ENCODE measurements at places on chromosomes 12 and 14.

DNA sequence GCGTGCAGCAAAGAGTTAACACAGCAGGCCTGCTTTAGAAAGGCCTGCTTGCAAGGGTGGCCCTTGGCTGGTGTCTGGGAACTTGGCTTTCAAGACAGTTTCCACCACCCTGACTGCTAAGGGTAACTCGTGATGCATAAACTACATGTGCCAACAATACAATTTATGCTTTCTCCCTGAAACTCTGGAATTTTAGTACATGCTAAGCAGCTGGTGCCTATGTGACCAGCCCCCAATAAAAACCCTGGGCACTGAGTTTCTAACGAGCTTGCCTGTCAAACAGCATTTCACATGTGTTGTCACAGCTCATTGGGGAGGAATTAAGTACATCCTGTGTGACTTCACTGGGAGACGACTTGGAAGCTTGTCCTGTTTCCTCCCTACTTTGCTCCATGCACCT lies 133.1 kb downstream of the SLC5A8 start:
- DNase-seq, result no peak

DNA sequence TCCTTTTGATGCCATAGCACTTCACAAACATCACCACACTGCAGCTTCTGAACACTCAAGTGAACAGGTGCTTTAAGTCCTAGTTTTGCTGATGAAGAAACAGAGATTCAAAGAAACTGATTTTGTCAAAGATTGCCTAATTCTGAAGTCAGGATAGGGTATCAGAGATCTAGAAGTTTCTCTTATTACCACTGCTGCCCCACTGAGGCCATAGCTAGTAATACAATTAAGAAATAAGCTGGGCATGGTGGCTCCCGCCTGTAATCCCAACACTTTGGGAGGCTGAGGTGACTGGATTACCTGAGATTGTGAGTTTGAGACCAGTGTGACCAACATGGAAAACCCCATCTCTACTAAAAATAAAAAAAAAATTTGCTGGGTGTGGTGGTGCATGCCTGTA lies 458.3 kb upstream of the SEL1L start:
- DNase-seq, result no peak

DNA sequence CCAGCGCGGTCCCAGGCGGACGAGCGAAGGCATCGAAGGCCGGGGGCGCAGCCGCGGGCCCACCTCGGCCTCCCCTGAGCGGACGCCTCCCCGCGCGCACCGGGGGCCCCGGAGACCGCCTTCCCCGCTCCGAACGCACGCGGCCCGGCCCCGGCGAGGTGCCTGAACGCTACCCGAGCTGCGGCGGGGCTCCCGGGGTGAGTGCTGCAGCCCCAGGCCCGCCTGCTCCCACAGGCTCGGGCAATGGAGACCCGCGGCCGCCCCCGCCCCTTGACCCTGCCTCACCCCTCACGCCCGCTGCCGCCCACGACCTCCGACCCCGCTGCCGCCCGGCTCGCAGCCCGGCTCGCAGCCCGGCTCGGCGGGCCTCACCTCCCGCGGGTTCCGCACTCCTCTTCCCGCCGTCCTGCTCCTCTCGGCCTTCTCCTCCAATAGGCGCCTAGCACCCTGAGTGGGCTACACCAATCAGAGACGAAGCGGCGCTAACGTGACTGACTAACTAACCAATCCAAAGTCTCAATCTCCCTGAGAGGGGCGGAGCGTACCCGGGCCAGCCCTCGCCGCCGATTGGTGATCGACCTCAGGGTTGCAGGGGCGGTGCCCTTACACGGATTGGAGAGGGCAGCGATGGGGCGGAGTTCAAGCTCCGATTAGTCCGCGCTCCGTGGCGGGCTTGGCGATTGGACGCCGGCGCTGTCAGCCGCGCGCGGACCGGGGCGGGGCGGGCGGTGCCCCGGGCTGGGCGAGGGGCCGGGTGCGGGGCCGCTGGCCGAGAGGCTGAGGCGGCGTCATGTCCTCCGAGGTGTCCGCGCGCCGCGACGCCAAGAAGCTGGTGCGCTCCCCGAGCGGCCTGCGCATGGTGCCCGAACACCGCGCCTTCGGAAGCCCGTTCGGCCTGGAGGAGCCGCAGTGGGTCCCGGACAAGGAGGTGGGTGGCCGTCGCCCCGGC lies at the start of the genes XRCC3 and ZFYVE21:
Gene XRCC3 (minus strand): TSS at position 400 of the 949 bp plus-strand sequence. CDS start 4,364 bp downstream, outside the sequence.
Gene ZFYVE21 (plus strand): TSS at position 759 of the 949 bp plus-strand sequence. CDS start 32 bp downstream, at position 791.
- DNase-seq, result peak; percentile 98

DNA sequence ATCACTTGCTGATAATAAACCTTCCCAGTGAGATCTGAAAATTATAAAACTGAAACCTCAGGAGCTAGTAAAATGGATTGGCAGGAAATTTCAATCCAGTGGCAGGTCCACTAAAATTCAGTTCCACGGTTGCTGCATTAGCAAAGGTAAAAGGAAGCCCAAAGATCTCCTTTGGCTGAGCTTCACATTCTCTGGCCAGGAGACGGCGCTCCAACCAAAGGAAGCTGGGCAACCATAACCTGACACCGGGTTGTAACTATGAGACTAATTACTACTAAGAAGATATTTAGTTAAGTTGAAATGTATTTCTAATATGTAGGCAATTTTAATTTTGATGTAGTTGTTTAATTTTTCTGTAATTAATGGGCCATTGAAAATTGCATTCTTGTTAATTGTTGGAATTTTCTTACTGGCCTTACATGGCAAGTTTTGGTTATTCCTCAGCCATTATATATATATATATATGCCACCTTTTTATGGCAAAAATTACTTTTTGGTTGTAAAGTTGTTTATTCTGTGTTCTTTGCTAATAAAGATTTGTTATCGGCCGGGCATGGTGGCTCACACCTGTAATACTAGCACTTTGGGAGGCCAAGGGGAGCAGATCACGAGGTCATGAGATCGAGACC lies 17.0 kb downstream of the OR8S1 start:
- DNase-seq, result peak; percentile 13

GRCh38 chr14:83470466-83470865 lies 1936.8 kb upstream of the SEL1L start:
- no peak for DNase-seq

- DNase-seq, result no peak
Measured at GRCh38 chr12:114935658-114936057, 251.7 kb upstream of the TBX3 start.

- no peak for DNase-seq
Measured at GRCh38 chr12:76726626-76727025, 37.3 kb upstream of the ZDHHC17 start.

DNA sequence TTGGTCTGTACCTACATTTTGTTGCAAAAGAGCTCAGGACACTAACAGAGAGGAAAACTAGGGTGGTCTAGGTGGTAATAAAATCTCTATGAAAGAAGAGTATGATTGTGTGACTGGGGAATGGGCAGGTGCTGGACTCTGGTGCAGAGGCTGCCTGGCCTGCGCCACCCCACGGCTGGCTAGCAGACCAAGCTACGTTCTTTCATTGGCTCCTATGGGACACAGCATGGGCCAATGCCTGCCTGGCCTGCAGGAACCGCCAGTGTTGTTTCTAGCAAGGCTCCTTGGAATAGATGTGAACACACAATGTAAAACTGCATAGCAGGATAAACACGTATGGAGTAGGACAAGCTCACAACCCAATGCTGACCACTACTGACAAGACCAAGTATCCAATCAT lies 51.7 kb upstream of the CORO1C start:
- DNase-seq, result no peak

- DNase-seq, result no peak
Measured at GRCh38 chr14:31884776-31885379, 192.2 kb upstream of the ARHGAP5 start.

- DNase-seq, result no peak
Measured at GRCh38 chr12:116881877-116882507, 751 bp upstream of the HRK start.

GRCh38 chr12:76274420-76275083 lies 73.7 kb downstream of the BBS10 start:
- no peak for DNase-seq

DNA sequence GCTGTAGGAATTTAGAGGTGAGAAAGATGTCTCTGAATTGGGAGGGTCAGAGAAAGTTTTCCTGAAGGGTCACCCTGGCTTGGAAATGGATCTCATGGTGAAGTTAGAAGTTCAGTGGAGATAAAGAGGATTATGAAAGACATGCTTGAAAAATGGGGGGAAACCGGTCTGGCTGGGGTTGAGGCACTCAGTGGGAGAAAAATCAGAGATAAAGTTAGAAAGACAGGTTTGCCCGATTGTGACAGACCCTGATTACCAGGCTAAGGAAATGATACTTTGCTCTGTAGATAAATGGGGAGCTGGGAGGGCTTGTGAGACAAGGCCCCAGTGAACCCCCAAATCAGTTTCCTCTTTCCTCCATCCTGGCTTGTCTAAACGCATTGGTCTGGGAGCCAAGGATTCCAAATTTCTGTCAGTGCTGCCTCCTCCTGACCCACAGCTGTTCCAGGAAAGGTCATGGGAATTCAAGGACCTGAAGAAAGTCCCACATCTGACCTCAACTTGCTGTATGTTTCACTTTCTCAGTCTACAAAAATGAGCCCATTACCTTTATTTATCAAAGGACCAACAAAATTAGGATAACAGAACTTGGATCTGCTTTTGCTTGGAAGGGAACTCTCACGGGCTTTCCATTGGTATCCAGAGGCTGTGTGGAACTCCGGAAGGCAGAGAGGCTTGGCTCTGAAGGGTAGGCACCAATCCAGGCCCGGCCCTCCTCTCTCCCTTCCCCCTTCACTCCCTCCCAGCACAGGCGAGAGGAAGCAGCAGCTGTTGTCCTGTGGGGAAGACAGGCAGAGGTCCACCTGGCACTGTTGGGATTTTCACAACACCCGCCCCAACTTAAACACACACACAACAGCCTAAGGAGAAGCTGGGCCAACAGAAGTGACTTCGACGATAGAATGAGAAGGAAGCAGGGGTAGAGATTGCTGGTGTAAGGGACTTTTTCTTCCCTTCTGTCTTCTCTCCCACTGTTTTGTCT lies 3.4 kb upstream of the RNASE7 start:
- DNase-seq, result no peak

DNA sequence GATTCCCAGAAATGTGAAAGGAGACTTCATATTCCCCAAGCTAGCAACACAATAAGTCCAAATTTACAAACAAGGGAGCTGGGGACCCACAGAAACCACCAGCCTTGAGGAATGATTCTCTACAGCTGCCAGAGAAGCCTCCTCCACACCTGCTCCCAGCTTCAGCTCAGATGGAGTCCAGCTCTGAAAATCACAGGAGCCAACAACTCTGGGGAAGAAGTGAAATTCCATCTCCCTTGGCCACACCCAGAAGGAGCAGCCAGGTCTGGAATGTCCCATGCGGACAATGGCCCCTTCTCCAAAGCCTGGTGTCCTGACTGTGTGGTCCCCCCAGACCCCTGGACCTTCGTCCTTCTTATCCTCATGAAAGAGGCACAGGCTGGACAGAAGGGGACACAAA lies 45.4 kb downstream of the SYNE3 start:
- no peak for DNase-seq

GRCh38 chr12:113069149-113069548 lies 12.6 kb downstream of the DTX1 start:
- DNase-seq, result no peak

DNA sequence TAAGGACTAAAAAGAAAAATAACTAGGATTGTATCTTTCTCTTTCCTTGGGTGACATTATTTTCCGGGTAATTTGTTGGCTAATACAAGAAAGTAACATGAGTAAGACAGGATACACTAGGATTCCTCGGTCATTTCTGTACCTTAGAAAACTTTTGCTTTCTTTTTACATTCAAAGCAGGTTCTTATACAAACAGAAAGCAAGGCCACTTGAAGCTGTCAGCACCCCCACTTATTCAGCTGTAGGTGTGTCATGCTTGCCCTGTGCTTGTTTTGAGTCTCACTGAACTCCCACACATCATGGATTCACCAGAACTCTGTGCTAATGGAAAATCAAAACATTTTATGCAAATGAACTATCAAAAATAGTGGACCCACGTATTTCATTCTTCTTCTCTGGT lies 266.8 kb upstream of the CLEC14A start:
- DNase-seq, result no peak

DNA sequence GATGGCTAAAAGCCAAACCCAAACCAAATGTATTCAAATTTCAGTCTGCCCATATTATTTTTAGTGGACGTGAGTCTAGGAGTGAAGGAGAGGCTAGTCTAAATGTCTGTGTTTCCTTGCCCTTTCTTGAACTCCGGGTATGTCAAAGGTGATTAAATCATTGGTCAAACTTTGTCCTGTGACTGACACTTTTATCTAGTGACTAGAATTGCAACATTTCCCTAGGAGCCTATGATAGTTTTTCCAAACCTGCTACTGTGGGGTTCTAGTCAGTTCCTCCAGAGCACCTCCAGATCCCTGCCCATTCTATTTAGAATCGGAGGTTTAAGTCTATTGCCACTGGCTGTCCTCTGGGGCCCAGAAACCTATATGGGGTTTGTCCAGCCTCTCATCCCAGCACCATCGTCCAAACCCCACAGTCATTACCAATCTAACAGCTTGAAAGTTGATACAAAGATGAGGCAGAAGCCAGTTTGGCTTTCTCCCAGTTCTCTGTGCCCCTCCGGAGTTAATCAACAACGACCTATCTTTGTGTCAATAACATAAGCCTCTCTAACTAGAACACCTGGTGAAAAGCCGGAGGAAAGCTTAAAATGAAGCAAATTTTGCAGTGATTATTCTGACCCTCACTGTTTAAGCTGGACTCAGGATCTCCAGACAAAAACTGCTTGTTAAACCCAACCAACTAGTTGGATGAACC lies 306.7 kb downstream of the ZFP36L1 start:
- no peak for DNase-seq

GRCh38 chr14:68932686-68933085 lies 46.4 kb downstream of the ACTN1 start:
- DNase-seq, result no peak

- no peak for DNase-seq
Measured at GRCh38 chr14:92386637-92387036, 63.7 kb downstream of the SLC24A4 start.

DNA sequence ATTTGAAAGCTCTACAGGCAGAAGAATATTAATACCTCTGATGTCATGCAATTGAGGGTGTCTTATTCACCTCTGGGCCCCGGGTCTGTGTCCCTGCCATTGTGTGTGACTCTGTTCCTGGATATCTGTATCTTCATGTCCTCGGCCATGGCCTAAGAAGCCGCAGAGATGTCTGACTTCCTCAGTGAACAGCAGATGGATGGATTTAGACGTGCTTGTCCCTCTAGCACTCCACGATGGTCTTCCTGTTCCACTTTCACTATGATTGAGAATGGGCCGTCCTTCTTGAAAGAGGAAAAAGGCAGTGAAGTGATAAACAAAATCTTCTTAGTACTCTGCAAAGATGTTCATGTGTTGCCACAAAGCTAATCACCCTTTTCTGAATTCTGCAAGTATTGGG lies 217.4 kb downstream of the SLC41A2 start:
- DNase-seq, result no peak

GRCh38 chr14:50344116-50344775 lies 32.1 kb downstream of the DMAC2L start:
- DNase-seq, result no peak

Measured in T-helper 9 cell (primary cell).